ENCODE measurements at places on chromosomes 12 and 14.

GRCh38 chr12:95633732-95634465, 82.6 kb upstream of the USP44 start:
- no peak for DNase-seq

GRCh38 chr12:1939801-1940607, 21.6 kb upstream of the CACNA2D4 start:
- peak; percentile 71 for DNase-seq

- no peak for DNase-seq
These were observed 33.0 kb downstream of the FOXN3 start for GRCh38 chr14:89384023-89384422.

DNA sequence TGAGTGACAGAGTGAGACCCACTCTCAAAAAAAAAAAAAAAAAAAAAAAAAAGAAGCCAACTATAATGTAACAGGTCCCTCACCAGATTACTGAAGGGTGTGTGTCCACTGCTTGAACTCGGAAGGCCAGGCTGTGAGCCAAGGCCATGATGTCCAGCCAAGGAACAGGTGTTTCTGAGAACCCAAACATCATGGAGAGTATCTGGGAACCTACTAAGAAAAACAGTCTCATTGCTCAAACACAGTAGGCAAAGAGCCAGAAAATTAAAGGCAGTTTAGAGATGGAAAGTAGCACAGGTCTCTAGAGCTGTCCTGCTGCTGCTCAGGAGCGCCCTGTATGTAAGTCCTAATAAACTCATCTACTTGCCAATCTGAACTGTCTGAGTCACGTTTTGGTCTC, 12.5 kb upstream of the MAP4K5 start:
- no peak for DNase-seq

DNA sequence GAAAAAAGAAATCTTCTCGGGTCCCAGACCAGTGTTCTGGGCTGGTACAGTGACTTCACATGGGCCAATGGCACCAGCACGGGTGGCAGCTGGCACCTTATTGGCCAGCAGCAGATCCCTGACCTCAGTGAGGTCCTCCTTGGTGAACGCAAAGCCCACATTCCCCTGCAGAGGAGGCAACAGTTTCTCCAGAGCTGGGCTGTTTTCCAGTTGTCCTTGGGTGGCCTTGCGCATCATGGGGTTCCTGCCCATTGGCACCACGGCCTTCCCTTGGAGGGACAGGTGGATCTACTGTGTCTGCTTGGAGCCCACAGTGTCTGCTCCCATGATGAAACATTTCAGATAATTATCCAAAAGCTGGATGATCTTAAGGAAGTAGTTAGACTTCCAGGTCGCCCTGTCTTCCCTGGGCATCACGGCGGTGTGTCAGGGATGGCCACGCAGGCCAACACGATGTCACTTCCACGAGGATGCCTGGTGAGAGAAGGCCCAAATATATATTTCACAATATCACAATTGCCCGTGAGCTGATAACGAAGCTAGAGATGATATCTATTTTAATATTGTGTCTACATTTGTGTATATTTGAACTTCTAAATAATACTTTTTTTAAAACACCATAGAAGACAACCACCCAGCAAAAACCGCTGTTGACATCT, 15.8 kb downstream of the NFKBIA start:
- no peak for DNase-seq

GRCh38 chr12:94263011-94263811, 114.8 kb downstream of the PLXNC1 start:
- DNase-seq: no peak

GRCh38 chr14:57866199-57866705, 360 bp upstream of the SLC35F4 start:
- no peak for DNase-seq

- DNase-seq: no peak
These were observed 14.3 kb upstream of the KRT73 start for GRCh38 chr12:52632656-52633055.

DNA sequence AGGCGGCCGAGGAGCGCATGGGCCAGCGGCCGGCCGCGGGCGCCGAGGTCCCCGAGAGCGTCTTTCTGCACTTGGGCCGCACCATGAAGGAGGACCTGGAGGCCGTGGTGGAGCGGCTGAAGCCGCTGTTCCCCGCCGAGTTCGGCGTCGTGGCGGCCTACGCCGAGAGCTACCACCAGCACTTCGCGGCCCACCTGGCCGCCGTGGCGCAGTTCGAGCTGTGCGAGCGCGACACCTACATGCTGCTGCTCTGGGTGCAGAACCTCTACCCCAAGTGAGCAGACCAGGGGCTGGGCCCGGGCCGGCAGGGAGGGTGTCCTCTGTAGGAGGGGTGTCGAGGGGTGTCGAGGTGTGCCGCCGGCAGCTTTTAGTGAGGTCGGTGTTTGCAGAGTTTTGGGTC, 4.1 kb downstream of the TNFAIP2 start:
- DNase-seq: no peak

- DNase-seq: no peak
These were observed 8.0 kb downstream of the RHOJ start for GRCh38 chr14:63212209-63212608.

GRCh38 chr14:61322799-61323290, 1.5 kb downstream of the PRKCH start:
- DNase-seq: no peak

- DNase-seq: no peak
These were observed 657.8 kb downstream of the GALC start for GRCh38 chr14:87334997-87335685.

GRCh38 chr14:102370305-102370809, 7.6 kb downstream of the TECPR2 start:
- DNase-seq: no peak

DNA sequence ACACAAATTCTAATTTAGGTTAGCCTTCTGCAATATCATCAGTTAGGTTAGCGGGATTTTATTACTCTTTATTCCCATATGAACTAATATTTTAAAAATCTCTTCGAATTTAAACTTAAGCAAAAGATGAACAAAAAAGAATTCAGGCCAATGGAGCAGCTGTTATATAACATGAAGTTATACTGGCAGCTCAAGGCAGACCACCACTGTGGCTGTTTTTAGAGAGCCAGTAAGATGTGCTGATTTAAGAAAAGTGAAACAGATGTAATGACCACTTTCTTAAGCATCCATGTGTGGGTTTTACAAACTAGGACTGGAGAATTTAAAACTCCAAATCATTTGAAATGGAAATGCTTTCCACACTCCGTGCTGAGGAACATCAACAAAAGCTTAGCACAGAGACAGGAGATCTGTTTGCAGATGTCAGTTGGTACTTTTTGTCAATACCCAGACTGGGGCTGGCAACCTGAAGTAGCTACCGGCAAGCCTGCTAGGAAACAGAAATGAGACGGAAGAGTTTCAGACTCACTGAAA, 164.9 kb downstream of the TTC7B start:
- DNase-seq: no peak

GRCh38 chr14:54251356-54251755, 145.5 kb upstream of the CDKN3 start:
- no peak for DNase-seq

GRCh38 chr12:67786086-67786485, 137.5 kb downstream of the DYRK2 start:
- DNase-seq: no peak

- DNase-seq: no peak
These were observed 23.1 kb upstream of the DCP1B start for GRCh38 chr12:2027351-2027750.

- no peak for DNase-seq
These were observed 144.4 kb downstream of the EFCAB11 start for GRCh38 chr14:89810101-89810500.

DNA sequence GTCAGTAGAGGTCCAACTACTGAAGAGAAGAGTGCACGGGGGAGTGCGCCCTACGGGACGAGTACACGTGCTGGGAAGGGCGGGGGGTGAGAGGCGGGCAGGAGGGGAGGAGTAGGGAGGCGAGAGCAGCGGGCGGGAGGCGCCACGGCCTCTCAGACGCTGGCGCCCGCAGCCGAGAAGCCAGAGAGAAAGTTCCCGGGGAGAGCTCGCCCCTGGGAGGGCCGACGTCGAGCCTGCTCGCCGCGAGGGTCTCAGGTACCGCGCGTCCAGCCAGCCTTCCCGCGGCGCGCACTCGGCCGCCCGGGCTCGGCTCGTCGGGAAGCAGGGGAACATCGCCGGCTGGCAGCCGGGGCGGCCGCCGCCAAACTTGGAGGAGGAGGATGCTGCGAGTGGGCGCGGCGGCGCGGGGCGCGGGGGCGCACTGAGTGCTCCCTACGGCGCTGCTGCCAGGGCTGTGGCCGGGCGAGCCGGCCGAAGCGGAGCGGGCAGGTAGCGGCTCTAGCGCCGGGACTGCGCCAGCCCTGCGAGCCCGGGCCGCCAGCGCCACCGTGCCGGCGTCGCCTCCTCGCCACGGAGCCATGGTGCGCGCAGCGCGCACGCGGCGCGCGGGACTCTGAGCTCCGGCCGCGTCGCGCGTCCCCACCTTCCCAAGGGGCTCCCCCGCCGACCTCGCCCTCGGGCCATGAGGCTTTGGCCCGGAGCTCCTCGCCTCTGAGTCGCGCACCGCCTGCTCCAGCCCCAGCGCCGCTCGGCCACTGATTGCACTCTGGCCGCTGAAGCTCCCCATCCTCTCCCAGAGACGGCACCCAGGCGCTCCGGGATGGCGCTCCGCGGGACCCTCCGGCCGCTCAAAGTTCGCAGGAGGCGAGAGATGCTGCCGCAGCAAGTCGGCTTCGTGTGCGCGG, at the start of gene SLC24A4:
Gene SLC24A4, plus strand, starts transcription at position 155 of the 905 bp plus-strand sequence. Its CDS starts 666 bp downstream, at position 821.
- no peak for DNase-seq

GRCh38 chr12:131088701-131089530, 135.2 kb downstream of the ADGRD1 start:
- DNase-seq: no peak

GRCh38 chr12:108728820-108729611, 2.3 kb downstream of the CORO1C start:
- no peak for DNase-seq

GRCh38 chr14:86722612-86723253, 1192.8 kb downstream of the FLRT2 start:
- DNase-seq: no peak

GRCh38 chr12:16027002-16027401, 115.9 kb downstream of the DERA start:
- no peak for DNase-seq

DNA sequence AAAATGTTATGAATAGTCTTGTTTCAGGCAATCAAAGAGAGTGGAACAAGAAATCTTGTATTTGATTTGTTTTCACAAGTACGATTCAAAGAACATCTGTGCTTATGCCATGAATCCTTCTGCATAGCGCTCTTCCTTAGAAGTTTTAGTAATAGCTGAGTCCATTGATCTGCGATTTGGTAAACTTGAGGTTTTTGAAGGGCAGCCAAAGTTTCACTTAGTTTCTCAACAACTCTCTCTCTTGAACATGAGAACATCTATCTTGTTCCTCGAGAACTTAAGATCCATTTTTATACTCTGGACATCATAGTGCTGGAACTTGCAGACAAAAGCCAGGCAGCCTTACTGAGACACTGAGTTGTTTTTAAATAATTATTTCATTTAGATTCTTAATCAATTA, 96.2 kb upstream of the USP15 start:
- DNase-seq: no peak

DNA sequence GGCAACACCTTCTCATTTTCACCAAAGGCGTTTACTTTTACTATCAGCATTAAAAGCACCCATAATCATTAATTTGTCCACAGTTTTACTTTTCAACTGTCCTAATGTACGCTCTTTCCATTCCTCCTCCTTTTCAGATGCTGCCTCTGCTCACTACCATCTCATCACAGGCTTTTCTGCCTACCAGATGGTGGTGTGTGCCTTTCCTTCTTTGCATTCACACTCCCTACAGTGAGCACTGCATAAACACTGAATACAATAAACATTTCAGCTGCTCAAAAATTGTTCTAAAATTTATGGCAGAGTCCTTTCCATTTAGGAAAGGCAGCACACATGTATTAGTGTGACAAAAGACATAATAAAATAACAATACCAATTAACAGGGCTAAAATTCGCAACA, 435.7 kb downstream of the GXYLT1 start:
- DNase-seq: no peak
